ENCODE measurements at places on chromosomes 6 and 20.

- no peak for DNase-seq
Observed at GRCh38 chr6:35471836-35472345, 3.7 kb downstream of the RPL10A start.

DNA sequence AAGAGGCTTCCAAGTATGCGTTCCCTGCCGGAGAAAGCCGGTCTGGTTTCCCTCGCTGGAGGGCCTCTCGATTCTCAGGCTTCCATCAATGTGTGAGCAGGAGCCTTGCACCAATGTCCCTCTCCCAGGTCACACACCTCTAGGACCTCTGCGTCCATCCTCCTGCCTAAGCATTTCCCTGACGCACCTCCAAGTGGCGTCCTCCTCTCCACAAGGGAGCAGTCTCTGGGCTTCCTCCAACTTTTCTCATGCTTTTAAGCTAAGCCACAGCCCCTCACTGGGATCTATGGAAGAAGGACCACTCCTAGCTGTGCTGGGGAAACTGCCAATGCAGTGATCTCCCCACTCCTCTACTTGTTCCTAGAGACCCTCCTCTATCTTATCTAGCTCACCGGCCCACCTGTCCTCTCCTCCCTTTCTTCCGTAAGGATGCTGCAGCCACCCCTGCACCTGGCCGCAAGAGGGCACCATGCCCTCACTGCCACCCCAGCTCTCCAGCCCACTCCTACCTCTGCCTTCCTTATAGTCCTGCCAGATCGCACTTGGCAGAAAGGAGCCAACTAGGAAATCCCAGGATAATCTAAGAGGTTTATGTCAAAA, 258.7 kb downstream of the LRFN2 start:
- DNase-seq = peak; percentile 39

DNA sequence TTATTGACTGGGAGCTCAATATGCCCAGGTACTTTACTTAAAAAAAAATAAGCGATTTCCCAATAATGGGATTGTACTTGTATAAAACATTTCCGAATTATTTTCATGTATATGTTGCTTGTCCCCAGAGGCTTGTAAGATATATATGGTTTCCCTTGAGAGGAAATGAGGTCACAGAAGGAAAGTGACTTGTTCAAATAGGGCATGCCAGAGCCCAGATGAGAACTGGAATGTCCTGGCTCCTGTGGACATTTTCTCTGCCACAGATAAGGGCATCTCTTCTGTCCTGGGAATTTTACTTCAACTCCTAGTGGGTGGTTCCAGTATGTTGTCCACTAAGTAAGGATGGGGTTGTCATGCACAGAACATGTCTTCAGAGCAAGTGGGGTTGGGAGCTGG, 63.0 kb downstream of the LYRM2 start:
- no peak for DNase-seq

DNA sequence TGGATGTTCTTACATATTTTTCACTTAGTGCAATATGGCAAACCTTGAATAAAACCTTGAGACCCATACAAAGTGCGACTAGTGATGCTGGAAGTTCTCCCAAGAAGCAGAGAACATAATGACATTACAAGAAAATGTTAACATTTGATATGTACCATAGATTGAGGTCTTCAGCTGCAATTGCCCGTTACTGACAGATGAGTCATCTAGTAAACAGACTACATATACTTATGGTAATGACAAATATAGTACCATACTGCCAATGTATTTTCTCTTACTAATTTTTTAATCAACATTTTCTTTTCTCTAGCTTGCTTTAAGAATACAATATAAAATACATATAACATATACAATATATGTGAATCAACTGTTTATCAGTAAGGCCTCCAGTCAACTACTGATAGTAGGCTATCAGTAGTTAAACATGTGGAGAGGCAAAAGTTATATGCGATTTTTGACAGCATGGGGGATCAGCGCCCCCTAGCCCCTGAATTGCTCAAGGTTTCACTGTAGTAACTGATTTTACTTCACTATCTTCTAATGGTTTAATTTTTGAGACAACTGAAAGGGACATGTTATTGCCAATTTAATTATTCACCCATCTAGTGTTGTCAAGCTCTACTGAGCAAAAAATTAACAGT, 166.7 kb upstream of the ADGRB3 start:
- no peak for DNase-seq

GRCh38 chr6:122677406-122677805, 67.2 kb downstream of the PKIB start:
- no peak for DNase-seq

GRCh38 chr6:134347885-134348805, 30.2 kb upstream of the SGK1 start:
- no peak for DNase-seq
